Kidney glomerular epithelial cell (primary cell): ENCODE measurements at places on chromosomes 6 and 20.

- no peak for DNase-seq
Observed at GRCh38 chr6:69895396-69895795, 29.0 kb downstream of the COL19A1 start.

GRCh38 chr6:146433881-146434731 is 109.5 kb upstream of the RAB32 start:
- no peak for DNase-seq

GRCh38 chr6:24226541-24226940 is 100.5 kb downstream of the NRSN1 start:
- DNase-seq = no peak

GRCh38 chr6:84554074-84554473 is 210.3 kb downstream of the TBX18 start:
- DNase-seq = no peak

DNA sequence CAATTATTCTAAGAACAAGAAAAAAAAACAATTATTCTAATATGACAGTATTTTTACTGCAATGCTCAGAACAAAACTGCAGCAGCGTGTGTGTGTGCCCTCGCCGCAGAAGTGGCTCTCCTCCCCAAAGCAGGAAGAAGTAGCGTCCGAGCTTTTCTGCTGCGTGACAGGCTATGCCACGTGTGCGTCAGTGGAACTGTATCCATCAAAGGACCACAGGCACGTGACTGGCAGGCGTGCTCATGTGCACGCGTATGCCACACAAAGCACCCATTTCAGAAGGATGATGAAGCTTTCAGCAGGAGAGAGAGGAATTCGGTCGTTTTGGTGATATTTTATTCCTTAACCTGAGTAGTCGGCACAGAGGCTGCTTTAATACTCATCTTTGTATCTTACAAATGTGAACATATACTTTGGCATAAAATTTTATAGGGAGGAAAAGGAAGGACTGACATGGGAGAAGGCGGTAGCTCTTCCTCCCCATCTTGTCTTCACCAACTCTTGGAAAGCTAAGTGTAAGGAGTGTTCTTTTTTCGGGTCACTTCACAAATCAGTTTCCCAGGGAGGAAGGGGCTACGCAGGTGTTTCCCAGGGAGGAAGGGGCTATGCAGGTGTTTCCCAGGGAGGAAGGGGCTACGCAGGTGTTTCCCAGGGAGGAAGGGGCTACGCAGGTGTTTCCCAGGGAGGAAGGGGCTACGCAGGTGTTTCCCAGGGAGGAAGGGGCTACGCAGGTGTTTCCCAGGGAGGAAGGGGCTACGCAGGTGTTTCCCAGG is 3.4 kb downstream of the TCFL5 start:
- DNase-seq = no peak

GRCh38 chr6:61592238-61592637 is 693.8 kb downstream of the KHDRBS2 start:
- DNase-seq = no peak

DNA sequence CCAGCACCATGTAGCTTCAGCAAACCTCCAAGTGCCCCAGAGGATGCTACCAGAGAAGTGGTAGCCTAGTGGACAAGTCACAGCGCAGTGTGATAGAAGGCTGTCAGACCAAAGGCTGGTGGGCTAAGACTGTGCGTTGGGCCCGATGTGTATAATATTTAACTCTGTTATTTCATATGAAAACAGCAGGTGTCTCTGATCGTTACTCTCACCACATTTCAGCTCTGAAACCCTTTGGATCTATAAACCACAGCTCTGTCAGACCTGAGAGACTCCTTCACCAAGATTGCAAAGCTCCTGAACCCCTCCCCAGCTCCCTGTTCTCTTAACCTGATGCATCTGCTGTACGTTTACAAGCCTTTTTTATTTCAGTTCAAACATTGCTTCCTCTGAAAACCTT is 43.8 kb downstream of the ISM1 start:
- DNase-seq = no peak

DNA sequence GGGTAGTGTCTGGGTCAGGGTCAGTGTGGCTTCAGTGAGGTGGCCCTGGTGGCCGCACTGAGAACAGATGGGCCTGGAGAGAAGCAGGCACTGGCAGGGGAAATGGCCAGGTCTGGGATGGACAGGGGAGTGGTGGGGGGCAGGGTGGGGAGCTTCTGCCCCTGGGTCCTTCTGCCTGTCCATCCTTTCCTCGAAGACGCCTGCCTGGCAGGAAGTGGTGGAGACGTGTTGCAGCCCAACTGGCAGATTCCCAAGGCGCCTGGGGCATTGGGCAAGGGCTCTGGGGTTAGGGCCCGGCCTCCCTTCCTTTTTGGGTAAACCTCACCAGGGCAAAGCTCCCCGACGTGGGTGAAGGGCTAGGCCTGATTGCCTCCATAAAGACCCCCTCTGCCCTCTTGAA is 10.4 kb downstream of the SRC start:
- DNase-seq = no peak

DNA sequence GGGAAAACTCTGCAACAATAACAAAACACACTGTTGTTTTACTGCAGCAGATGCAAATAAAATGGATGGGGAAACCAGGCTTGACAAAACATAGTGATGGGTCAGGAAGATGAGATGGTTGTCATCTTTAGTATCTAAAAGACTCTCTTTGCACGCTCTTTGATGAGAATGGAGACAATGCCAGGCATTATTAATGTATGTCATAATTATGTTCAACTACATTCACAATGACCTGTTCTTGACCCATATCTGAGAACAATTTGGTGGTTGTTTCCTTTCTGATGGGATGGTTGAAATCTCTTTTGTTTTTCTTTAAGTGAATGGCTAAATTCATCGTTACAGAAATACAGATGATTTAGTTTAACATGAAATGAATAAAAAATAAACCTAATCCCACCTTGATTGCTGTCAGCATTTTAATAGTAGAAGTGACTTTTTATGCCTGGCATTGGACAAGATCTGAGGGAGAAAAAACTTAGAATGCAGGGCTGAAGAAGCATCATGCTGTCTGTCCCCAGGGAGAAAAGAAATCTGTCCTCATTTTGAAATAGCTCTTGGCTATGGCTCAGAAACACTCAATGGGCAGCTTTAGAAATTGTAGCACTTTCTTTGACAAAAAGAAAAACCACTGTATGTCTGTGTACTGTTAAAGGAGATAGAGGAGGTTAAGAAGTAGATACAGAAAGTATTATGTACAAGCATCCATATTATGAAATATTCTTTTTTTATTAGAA is 12.4 kb upstream of the GRIK2 start:
- no peak for DNase-seq

DNA sequence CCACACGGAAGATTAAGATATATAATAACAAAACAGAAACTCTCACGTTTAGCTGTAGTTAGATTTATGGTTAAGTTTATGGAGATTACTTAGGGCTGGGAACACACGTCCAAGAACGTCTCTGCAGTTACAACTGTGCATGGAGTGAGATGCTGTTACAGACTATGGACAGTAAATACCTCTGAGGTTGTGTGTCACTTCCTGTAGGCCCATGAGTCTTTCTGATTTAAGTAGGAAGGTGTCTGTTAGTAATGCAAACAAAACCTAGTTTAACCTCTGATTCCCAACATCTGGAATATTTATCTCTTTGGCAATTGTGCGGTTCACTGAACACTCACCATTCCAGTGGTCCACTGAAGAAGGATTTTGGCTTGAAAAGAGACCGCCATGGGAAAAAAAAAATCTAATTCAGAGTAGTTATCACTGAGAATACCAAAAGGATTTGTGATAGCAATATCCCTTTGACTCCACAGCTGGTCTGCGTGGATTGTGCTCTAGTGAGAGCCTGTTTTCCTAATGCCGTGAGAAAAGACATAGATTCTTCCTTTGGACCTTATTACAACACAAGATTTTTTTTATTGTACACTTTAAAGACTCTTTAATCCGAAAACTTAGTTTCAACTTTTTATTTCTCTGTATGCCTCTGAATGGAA is 478.2 kb upstream of the CITED2 start:
- peak; percentile 18 for DNase-seq

DNA sequence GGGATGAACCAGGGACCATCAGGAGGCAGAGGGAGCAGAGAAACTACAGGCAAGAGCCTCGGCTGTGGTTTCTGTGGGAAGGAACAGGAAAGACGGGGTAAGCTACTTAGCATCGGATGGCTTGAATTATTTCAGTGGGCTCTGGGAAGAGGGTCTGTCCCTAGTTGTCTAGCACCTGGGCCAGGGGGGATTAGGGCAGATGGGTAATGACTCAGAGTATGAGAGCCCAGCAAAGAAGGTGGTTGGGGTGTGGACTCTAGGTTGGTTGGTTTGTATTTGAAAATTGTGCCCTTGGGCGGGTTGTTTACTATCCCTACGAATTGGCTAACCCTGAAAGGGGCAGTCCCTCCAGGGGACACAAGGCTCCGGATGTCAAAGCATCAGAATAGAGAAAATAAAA is 148.5 kb upstream of the TAB2 start:
- no peak for DNase-seq

GRCh38 chr6:157151029-157151428 is 172.3 kb downstream of the TMEM242 start:
- no peak for DNase-seq
